ENCODE measurements at places on chromosomes 1 and 21. TPM values are rescaled to one million over a fixed set of nuclear protein-coding genes. Genes with fewer than 3 reads are reported as not detected.

Gene UBE2G2
- total RNA-seq: 124 TPM

Gene KCNA3
- total RNA-seq: 17.5 TPM

Gene RAB3B
- total RNA-seq: 0.06 TPM

Gene OR2L5
- not detected for total RNA-seq

Gene ASPM
- 30.2 TPM for total RNA-seq

Gene CELA2B
- not detected for total RNA-seq

Gene LMOD1
- not detected for total RNA-seq

Gene TSTD1
- total RNA-seq: 44.8 TPM

DNA sequence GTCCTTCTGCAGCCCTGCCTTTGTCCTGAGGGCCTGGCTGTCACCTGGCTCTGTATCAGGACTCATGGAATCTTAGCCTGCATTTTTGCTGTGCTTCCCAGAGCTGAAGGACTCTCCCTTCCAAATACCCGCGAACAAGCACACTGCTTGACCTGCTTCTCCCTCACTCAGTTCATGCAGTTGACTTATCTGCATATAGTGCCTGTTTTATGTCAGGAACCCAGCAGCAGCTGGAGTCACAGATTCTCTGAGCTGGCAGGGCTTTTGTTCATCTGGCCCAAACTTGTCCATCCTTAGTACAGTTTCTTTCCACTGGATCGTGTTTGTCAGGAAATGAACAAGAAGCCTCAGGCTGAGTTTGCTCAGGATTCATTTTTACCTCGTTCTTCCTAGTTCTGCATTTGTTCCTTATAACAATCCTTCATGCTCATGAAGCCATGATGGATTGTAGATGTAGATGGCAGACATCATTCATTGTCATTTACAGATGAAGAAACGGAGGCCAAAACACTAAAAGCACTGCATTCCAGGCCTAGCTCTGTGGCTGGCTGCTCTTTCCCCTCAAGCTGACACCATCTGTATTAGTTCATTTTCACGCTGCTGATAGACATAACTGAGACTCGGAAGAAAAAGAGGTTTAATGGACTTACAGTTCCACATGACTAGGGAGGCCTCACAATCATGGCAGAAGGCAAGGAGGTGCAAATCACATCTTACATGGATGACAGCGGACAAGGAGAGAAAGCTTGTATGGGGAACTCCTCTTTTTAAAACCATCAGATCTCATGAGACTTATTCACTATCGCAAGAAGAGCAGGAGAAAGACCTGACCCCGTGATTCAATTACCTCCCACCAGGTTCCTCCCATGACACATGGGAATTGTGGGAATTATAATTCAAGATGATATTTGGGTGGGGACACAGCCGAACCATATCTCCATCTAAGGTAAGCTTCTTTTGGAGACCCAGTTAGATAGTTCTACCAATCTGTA lies 150.9 kb downstream of the HIVEP3 start:
- no peak for DNase-seq

- DNase-seq: no peak
Observed at GRCh38 chr1:168980656-168981055, 125.8 kb upstream of the ATP1B1 start.

- DNase-seq: no peak
Observed at GRCh38 chr1:155223047-155223446, 14.6 kb downstream of the MTX1 start.

GRCh38 chr1:81226603-81226928 lies 574.2 kb upstream of the ADGRL2 start:
- no peak for DNase-seq

- no peak for DNase-seq
Observed at GRCh38 chr1:25082216-25082899, 149.9 kb downstream of the SYF2 start.

- no peak for DNase-seq
Observed at GRCh38 chr1:114339379-114339778, 171.6 kb downstream of the TRIM33 start.

GRCh38 chr1:205318231-205318991 lies 3.1 kb downstream of the NUAK2 start:
- no peak for DNase-seq

DNA sequence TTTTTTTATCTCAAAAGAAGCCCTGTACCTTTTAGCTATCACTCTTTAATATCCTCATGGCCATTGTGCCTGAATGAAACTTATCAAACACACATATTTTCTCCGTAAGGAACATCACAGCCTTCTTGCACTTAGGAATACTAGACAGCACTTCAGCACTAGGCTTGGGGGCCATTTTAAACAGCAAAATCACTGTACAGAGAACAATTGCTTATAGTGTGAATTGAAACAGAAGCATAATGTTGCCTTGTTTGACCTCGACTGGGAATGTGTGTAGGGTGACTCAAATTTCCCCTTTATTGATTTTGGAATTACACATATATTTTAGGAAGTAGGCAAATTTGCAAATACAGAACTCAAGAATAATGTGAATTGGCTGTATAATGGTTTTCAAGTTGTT lies 36.4 kb downstream of the KYAT3 start:
- no peak for DNase-seq

DNA sequence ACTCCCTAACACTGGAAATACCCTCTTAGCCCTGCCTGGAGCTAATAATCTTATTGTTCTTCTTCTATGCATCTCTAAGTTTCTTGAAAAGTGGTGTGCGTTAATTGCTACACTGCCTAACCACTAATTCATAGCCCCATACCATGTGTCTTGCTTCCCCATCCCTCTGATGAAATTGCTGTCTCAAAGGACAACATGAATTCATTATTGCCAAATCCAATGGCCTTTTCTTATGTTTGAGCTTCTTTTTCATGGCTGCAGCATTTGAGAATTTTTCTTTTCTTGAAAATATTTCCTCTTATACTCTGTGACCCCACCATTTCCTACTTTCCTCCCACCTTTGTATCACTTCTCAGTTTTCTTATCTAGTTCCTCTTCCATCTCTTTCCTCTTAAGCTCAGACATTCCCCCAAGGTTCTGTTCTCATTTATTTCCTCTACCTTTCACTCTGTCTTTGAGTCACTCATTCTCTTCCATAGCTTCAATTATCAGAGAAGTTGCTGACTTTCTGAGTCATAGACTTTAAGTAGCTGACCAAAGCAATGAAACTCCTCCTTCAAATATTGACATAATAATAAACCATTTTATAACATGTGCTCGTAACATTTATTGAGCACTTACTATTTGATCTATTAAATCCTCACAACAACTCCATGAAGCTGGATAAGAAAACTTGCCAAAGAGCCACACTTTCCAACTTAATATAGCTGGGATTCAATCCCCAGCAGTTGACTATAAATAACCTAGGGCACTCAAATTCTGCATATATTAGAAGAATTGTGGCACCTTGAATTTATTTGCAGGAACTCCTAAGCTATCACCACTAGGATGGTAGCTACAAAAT lies 35.5 kb upstream of the ATP6V1G3 start:
- no peak for DNase-seq

- no peak for DNase-seq
Observed at GRCh38 chr21:42051788-42052187, 19.3 kb upstream of the UMODL1 start.

- no peak for DNase-seq
Observed at GRCh38 chr1:22118291-22118992, 24.5 kb downstream of the WNT4 start.

DNA sequence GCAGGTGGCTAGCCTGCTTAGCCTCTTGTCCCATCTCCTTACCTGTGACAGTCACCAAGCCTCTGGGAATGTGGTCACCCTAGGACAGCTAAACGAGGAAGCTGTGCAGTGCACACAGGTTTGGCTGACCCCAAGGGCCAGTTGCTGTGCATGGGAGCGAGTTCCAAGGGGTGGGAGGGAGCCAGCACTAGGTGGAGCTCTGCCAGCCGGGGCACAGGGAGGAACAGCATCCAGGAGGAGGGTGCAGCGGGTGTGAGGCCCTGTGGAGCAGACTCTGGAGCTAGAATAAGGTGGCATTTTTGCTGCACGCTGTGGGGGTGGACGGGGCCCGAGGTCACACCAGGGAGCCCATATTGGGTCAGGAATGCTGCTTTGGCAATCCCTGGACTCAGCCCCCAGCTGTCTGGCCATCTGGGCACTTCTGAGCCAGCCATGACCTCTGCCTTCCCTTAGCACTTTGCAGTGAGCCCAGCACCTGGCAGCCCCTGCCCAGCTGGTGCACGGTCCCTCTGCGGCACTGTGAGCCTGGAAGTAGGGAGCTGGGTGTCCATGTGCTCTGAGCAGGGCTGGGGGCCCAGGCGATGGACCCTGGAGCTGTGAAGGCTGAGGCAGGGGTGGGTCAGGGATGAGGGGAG lies 8.7 kb downstream of the PDXK start:
- no peak for DNase-seq

- no peak for DNase-seq
Observed at GRCh38 chr1:41672173-41672572, 187.7 kb upstream of the EDN2 start.

GRCh38 chr1:157442065-157442464 lies 110.2 kb downstream of the FCRL5 start:
- DNase-seq: no peak

DNA sequence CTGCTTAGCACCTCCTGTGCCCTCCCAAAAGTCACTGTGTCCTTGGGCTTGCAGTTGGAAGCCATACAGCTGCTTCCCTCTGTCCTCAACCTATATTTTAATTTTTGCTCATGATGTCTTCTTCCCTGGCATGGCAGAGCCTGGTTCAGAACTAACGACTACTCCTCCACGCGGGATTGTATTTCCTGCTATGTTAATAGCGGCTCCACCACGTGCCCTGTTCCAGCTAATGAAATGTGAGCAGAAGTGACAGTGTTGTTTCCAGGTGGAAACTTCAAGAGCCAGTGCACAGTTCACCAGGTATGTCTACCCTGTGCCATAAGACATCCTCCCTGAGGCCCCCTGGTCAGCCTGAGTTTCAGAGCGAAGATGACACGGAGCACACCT lies 52.1 kb downstream of the DHRS3 start:
- no peak for DNase-seq

DNA sequence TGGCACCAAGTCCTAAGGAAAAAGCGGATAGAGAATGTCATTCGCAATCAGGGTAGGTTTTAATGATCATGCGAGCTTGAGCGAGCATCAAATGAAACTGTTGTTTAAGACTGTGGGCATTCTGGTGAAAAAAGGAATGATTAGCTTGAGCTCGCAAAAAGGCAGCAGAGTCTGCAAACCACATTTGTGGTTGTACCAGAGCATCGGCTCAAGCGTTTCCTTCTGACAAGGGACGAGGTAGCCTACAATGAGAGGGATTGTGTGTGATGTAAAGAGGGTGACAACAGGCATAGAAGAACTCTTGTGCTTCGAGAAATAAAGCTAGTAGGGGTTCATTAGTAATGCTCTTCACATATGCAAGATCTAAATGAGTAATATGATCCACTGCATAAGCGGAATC lies 11.1 kb upstream of the CD48 start:
- no peak for DNase-seq

- peak; percentile 14 for DNase-seq
Observed at GRCh38 chr1:169546087-169546995, 39.9 kb downstream of the F5 start.

- DNase-seq: peak; percentile 36
Observed at GRCh38 chr1:40315795-40316594, 1.1 kb downstream of the COL9A2 start.

DNA sequence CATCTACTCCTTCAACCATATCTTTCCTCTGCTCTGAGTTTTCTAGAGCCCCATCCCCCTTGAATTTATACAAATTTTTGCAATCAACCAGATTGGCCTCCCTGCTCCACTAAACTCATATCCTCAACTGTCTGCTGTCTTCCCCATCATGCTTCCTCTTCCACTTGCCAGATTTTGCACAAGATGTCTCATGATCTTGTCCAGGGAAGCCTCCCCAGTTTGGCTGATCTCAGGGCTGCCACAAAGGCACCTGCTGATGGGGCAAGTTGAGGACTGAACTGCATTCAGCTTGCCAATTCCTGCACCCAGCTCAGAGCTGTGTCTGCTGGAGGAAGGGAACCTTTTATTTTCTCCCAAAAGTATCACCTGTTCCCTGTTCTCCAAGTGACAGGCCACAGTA lies 3.9 kb upstream of the KCNJ9 start:
- DNase-seq: no peak

GRCh38 chr1:54442185-54442584 lies 36.0 kb upstream of the SSBP3 start:
- DNase-seq: no peak

DNA sequence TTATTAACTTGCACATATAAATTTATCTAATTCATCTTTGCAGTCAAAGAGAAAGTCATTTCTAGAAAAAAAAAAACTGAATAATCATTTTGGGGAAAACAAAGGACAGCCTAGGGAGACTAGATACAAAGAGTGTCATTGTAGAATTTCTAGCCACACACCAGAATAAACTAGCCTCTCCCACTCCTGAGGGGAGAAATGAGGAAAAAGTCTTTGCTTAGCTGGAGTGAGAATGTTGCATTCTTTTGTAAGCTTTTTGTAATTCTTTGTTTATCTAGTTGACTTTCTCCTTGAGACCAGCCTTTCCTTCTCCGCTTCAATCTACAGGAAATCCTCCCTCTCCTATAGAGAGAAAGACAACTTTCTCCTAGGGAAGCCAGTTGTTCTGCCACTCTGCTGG lies 15.9 kb upstream of the CGN start:
- no peak for DNase-seq

- no peak for DNase-seq
Observed at GRCh38 chr1:207841293-207841692, 69.6 kb downstream of the CD34 start.

- no peak for DNase-seq
Observed at GRCh38 chr1:13582713-13583443, 754 bp upstream of the PDPN start.

- no peak for DNase-seq
Observed at GRCh38 chr1:164617377-164618201, 58.6 kb downstream of the PBX1 start.

DNA sequence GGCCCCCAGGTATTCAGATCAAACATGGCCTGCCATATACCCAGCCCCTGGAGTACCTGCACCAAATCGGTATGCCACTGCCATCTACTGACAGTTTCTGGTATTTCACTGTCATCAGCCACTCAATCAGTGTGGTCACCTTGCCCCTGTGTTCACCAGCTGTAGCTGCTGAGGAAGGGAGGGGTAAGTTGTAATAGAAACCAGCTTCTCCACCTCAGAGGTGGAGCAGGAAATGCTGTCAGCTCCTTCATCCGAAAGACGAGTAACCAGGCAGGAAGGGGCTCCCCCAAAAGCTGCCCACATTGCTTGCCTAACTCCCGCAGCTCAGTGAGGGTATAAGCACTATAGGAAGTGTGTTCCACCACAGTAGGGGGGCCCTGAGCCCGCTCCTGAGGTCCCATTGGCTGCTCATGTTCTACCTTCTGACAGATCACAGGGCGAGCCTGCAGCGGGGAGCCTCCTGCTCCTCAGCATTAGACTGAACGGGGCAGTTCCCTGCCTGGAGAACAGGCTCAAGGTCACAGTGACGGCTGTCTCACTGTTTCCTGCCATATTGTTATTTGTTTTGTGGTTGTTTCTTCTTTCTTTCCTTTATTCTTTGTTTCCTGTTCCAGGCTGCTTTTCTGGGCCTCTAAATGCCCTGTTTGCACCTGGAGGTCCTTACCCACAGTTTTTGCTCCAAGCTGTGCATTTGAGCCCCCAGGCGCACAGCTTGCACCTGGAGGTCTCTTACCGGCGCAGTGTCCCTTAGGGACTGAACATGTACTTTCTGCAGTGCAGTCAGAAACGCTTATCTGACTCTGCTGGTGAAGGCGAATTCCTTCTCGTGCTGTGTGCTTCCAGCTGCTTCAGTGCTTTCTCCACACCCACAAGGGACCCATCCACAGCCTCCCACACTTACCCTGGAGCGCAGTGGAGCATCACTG lies 1638.3 kb downstream of the MRPL39 start:
- DNase-seq: peak; percentile 81
